RWPE1 (cell line): ENCODE measurements at places on chromosomes 2 and 18.

DNA sequence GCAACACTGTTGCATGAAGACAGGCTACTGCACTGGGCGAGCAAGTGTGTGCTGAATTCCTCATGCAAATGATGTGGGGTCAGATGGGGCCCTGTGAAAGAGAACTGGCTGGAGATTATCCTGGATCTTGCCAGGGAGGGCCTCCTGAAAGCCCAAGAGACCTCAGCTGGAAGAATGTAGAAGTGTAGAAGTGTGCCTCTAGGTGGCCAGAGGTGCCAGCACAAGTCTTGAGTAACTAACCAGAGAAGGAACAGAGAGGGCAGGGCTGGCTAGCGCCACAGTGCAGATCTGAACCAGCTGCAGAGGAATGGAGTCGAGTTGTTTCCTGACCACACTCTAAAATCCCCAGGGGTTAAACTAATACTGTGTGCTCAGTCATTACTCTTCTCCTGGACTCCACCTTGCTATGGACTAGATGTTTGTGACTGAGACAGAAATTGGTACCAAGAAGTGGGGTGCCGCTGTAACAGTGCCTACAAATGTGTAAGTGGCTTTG, 399.3 kb downstream of the LRATD1 start:
- DNase-seq = no peak

DNA sequence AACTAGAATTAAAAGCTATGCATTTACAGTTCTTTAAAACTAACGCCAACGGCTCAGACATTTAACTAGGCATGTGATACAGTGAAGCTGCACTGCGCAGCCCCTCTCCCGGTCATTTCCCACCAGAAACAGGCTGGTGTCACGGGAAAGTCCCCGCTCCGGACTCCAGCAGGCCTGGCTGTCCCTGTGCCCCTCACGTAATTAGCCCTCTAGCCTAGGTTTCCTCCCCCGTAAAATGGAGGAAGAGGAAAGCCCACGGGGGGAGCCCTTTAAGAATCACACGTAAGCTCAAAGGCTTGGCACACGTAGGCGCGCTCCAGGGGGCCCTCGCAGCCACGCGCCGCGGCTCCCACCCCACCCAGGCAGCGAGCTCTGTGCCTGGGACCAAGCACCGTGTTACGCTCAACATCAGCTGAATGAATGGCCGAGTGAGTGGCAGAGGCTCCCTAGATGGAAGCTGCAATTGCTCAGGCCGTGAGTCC, 48.0 kb downstream of the KCNIP3 start:
- no peak for DNase-seq

- no peak for DNase-seq
Observed at GRCh38 chr2:11774600-11774999, 28.2 kb downstream of the LPIN1 start.

- no peak for DNase-seq
Observed at GRCh38 chr2:17728210-17728609, 25.4 kb downstream of the SMC6 start.

- DNase-seq = no peak
Observed at GRCh38 chr2:231415029-231415428, 19.5 kb downstream of the B3GNT7 start.

DNA sequence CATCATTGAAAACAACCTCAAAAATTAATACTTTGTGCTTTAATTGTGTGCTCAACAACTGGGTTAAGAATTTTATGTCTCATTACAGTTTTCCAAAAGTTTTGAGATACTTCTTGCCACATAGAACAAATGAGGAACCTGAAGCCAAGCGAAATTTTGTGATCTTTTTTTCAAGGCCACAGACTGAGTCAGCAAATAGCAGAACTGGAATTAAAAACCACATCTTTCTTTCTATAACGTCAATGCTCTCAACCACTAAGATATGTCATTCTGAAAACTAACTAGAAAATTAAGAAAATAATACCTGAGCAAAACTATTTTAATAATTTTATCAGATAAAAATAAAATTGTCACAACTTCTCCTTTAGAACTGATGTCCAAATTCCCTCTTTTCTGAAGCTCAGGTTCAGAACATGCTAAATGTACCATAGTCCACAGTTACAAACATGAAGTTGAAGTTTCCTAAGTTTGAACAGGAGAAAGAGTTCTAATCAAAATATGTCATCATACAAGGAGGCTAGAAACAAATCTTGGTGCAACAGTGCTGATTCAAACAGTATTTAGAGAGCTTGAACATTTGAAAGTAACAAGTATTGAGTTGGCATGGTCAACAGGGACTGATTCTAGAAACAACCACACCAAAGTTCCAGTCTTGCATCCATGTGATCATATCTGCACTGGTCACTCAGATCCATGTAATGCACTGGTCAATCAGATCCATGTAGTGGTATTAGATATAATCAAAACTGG, 27.6 kb upstream of the CALCRL start:
- no peak for DNase-seq

- no peak for DNase-seq
Observed at GRCh38 chr2:85421260-85422071, 3.0 kb downstream of the SH2D6 start.

GRCh38 chr2:220228310-220229006, 601.0 kb downstream of the SLC4A3 start:
- DNase-seq = peak; percentile 87

- no peak for DNase-seq
Observed at GRCh38 chr2:147045113-147045512, 799.7 kb upstream of the ACVR2A start.
